ENCODE measurements at places on chromosomes 2 and 18. TPM values are rescaled to one million over a fixed set of nuclear protein-coding genes. Genes with fewer than 3 reads are reported as not detected.

RIT2 gene
- not detected for total RNA-seq

C2orf15 gene
- not detected for total RNA-seq

CENPA gene
- 2.6 TPM for total RNA-seq

MAP2 gene
- total RNA-seq = 3.7 TPM

ERMN gene
- 0.52 TPM for total RNA-seq

CNTNAP5 gene
- total RNA-seq = not detected

CD207 gene
- total RNA-seq = under 0.01 TPM

PFN4 gene
- not detected for total RNA-seq

Measured in skeletal muscle tissue (tissue), 5 donors.